ENCODE measurements at places on chromosomes 16 and 17.

DNA sequence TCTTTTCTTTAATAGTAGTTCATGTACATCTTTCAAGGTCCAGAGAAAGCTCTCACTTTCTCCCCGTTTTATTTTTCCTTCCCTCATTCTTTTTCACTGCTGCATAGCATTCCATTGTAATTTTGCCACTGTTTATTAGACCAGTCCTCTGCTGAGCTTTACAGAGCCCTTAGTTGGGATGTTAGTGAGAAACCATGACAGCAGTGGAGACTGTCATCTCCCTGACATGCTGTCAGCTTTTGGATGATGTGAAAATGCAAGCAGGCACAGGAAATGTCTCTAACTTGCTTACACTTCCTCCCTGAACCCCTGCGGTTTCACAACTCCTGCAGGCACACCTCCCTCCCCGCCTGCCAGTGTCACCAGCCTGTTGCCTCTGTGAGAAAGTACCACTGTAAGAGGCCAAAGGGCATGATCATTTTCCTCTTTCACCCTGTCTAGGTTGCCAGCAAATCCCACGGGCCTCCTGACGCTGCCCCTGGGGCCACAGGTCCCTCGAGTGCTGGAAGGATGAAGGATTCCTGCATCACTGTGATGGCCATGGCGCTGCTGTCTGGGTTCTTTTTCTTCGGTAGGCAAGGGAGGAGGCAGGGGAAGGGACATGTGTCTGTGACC lies at the start of gene ITGAL:
TSS of gene ITGAL (plus strand) at position 415 of the 615 bp plus-strand sequence. CDS start at position 511, 96 bp downstream.
- no peak for DNase-seq

DNA sequence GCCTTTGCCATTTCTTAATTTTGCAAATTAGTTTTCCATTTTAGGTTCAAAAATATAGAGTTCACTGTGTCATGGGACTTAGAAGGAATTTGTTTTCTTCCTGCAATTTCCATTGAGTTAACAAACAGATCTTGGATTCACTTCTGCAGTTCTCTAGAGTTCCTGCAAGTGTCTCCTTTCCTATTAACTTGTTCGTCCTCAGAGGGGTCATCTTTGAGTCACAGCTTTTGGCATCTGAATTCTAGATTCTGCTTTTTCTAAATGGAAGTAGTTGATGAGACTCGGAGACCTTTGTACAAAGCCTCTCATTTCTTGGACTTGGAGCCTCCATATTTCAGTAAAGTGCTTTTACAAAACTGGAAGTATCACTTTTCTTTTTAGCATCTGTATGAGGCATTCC lies 323.3 kb downstream of the BCAS3 start:
- no peak for DNase-seq

DNA sequence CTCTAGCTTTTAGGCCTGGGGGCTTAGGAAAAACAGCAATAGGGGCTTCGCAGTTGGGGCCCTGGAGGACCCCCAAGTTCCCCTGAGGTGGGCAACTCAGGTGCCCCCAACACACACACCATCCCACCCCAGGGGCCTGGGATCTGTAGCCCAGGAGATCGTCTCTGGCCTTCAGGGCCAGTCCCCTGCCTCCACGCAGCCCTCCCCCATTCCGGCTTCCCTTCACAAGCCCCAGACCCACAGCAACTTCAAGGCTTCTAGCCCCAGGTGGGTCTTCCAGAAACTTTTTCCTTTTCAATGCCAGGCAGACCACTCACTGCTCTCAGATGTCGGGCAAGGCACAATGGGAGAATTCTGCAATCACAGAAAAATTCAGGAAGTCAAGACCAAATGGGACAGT lies 79.4 kb downstream of the C16orf78 start:
- no peak for DNase-seq

DNA sequence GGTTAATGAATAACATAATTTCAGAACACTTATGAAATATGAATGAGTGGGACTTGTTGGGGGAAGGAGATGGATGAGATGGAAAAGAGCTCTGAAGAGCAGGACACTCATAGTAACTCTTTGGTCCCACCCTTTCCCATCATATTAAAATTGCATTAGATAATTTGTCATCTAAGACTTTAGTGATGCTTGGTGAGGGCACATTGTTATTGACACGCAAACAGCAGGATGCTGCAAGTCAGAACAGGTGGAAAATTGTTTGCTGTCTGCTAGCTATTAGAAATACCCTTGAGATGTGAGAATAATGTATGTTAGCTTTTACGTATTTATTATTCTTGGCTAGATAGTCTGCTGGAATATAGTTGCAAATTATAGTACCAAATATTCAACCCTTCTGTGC lies 75.7 kb downstream of the TANC2 start:
- peak; percentile 60 for DNase-seq

GRCh38 chr17:16933317-16934132 lies 38.4 kb downstream of the TNFRSF13B start:
- DNase-seq = peak; percentile 92

DNA sequence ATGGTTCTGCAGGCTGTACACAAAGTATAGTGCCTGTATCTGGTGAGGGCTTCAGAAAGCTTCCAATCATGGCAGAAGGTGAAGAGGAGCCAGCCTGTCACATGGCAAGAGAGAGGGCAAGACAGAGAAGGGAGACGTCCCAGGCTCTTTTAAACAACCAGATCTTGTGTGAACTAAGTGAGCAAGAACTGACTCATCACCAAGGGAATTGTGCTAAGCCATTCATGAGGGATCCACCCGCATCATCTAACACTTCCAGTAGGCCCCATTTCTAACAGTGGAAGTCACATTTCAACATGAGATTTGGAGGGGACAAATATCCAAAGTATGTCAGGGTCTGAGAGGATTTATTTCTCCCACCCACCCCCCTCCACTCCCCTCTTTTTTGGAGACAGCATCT lies 56.2 kb upstream of the ELAC2 start:
- DNase-seq = no peak

DNA sequence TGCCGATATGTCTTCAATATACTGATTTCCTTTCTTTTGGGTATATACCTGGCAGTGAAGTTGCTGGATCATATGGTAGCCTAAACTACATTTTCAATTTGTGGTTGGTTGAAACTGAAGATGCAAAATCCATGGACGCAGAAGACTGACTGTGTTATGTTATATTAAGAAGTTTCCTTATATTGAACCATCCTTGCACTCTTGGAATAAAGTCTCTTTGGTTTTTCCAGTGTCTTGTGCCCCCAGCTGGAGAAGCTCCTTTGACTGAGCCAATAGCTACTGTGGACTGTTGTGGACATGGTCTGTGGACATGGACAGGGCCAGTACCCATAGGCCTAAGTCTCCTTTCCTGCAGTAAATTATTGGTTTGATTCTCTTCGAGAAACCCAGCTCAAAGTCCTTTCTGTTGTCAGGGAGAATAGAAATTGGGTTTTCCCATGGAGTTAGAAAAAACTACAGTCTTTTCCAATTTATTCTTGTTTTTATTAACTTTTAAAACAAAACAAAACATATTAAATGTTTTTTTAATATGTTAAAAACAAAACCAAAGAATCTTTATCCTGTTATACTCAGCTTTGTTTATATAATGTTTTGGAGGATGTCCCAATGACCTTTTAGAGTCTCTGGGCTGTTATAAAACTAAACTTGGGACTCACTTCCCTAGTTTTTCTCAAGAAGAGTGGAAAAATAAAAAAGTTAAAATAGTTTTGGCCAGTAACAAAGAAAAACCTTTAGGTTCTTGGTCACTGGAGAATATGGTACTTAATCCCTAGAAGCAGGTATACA lies 15.2 kb upstream of the IL34 start:
- DNase-seq = no peak

- DNase-seq = peak; percentile 67
Measured at GRCh38 chr16:381012-381788, 578 bp downstream of the PGAP6 start.

Measured in NCI-H146 (cell line).